ENCODE measurements at places on chromosomes 2 and 18.

DNA sequence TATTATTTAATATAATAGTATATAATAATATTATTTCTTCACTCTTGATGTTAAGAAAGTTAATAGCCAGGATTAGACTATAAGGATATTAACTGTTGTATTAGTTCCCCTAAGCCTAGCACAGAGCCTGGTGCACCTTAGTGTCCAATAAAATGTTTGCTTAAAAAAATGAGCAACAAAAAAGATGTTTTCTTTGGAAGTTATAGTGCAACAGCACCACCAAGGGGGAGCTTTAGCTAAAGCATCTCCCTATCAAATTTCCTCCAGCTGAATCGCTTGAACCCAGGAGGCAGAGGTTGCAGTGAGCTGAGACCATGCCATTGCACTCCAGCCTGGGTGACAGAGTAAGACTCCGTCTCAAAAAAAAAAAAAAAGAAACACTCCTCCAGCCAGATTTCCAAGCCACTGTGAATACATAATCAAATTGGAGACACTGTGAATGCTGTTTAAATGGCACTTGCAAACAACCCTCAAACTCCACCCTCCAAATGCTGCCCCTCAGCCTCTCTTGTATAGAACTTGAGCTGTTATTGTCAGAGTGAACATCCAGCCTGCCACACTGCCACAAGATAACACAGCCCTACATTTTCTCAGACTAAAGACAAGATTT is 221.9 kb downstream of the DYM start:
- peak; percentile 51 for DNase-seq

- DNase-seq = no peak
These were observed 16.2 kb downstream of the KLF7 start for GRCh38 chr2:207149249-207150213.

DNA sequence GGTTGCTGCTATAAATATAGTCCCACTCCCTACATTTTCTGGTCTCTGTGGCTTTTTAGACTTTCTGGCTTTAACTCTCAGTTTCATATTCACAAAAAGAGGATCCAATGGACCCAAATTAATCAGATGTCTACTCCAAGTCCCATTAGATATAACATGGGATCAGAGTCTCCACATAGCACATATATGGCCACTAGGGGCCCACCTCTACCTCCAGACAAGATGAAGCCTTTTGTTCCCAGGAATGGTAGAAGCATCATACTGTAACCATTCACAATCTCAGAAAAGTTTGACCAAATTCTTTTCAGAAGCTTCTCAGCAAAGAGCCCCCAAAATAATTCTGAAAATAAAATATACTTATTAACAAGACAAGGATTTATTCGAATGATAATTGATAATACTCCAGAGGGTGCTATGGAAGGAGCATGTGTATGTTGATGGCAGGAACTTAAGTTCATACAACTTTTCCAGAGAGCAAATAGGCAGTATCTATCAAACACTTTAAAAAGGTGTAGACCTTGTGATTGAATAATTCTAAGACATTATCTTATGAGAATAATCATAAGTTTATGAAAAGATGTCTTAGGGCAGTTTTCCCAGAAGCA is 382.3 kb upstream of the CRIM1 start:
- peak; percentile 57 for DNase-seq

DNA sequence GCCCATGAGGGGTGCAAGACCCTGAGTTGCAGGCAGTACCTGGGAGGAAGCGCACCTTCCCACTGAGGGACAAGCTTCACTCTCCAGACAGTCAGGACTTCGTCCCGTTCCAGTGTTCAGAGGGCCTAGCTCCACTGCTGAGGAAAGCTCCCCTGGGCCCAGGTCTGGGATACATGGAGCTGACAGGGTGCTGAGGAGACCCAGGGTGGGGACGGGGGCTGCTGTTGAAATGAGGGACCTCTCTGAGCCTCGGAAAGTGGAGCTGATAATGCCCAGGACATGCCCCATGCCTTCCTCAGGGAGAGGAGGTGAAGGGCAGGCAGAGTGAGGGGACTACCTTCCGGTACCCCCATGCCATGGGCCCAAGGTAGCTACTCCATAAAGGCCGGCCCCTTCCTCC is 169.2 kb upstream of the MYCN start:
- no peak for DNase-seq

DNA sequence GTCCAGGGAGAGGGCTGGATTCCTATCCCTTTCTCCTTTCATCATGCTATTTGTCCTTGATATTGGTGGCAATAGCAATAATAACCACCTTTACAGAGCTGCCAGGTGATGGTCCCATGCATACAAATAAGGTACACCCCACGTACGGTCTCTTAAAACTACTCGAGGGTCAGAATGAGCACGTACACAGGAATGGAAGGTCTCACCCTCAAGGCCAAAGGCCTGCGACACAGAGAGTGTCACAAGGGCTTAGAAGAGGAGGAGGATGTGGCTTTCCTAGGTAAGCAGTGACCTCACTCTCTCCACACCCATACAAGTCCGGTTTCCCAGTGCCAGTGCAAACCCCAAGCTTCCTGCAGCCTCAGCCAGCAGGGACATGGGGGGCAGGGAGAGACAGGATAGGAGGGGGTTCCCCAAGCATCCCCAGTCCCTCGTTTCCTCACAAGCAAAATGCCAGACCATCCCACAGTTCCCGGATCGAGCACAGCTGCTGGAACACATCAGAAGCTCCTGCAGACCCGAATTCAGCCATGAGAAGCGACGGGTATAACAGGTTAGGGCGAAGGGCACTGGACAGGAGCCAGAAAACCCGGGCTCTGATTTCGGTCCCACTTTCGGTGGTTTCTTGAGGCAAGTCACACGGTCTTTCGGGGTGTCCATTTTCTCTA is 49.2 kb downstream of the PLB1 start:
- peak; percentile 56 for DNase-seq

DNA sequence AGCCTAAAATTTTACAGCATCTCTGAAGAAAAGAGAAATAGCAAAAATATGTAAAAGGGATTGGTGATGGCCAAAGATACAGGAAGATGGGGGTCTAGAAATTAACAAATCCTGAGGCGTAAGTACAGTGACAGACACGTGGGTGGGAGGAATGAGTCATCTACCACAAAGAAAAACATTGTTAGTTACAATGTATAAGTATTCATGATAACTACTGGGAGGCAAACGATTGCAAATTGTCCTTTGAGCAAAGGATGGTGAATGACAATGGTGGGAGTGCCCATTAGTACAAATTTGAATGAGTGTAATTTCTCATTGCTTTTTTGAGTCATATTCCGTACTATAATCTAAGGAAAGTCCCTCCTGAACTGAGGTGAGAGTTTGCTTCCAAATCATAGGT is 809.0 kb upstream of the FAM98A start:
- DNase-seq = peak; percentile 3

DNA sequence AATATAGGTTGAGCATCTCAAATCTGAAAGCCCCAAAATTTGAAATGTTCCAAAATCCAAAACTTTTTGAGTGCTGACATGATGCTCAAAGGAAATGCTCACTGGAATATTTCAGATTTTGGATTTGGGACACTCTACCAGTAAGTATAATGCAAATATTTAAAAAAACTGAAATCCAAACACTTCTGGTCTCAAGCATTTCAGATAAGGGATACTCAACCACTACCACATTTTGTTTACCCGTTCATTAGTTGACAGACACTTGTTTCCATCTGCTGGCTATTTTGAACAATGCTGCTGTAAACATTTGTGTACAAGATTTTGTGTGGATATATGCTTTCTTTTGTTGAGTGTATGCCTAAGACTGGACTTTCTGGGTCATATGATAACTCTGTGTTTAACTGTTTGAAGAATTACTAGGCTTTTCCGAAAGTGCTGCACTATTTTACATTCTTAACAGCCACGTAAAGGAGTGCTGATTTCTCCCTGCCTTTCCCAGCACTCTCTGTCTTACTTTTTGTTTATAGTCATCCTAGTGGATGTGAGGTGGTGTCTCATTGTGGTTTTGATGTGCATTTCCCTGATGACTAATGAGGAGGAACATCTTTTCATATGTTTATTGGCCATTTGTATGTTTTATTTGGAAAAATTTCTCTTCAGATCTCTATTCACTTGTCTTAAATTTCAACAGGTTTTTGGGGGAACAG is 19.5 kb upstream of the DCDC2C start:
- peak; percentile 11 for DNase-seq

GRCh38 chr2:219918944-219919343 is 291.5 kb downstream of the SLC4A3 start:
- no peak for DNase-seq

- peak; percentile 31 for DNase-seq
These were observed 1541.9 kb upstream of the PIK3C3 start for GRCh38 chr18:40413160-40413559.

Data from kidney tubule cell (primary cell).